Activated CD4-positive, alpha-beta T cell treated with anti-CD3 and anti-CD28 coated beads for 24 hours (primary cell): ENCODE measurements at places on chromosomes 1 and 21.

DNA sequence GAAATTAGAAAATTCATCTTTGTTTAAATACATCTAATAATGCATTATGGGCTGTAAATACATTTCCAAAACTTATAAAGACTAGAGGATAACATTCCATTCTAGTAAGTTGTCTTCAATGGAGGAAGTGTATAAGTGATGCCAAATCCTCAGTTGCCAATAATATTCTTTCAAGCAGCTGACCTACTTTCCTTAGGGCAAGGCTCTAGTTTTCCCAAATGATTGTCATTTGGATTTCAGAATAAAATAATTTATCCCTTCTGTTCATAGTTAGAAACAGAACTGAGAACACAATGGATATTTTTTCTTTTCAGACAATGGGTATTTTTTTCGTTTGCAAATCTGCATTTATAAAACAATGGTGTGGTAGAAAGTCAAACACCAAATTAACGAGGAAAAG lies 354.9 kb upstream of the ADAMTS5 start:
- DNase-seq: no peak

DNA sequence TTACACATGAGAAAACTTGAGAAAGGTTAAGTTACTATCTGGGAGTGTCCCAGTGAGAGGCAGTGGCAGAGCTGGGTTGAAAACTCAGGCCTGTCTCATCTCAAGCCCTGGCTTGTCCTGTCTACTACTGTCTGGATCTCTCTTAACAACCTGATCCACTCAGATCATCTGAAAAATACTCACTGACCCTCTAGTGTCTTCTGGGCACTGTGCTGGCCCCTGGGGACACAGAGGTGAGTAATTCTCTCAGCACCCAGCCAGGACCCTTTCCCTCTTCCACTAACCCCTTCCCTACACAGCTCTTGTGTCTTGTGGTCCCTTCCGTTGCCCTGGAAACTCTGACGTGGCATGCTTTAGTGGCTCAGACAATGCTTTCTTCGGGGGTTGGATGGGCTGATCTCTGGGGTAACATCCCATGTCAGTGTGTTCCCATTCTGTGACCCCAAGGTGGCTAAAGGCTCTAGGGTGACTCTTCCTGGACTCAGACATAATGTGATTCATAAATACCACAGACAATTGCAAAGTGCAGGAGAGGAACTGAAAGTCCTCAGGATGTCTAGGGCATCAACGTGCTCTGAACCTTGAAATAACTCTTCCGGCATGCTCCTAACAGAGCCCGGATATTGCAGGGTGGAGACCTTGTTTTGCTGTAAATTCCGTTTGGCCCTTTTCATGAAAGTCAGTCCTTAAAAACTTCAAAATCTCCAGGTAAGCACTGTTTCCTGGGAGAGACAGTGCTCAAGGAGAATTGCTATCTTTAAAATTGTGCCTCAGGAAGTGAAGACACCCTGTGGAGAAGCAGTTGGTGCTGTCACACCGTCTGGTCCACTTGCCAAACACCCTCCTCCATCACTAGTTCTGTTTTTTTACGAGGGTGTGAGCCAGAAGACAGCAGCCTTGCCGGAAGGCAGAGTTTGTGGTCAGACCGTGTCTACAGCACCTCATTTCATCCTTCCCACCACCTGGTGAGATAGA lies 4.0 kb downstream of the SHISAL2A start:
- DNase-seq: peak; percentile 47

DNA sequence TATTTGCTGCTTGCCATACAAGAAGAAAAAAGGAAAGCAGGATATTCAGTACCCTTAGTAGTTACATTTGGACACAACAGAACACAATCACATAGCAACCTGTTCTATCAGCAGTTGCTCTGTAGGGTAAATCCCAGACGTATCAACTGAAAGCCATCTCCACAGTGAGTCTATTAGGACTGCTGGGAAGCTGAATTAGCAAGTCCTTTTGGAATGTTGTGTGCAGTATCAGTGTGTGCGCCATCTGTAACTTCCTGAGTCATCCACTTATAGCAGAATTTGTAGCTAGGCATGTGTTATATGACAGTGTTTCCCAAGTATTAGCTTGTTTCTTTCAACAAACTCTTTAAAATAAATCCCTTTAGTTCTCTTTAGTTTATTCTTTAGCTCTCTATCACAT lies 21.3 kb downstream of the CCDC30 start:
- DNase-seq: no peak

- no peak for DNase-seq
Measured at GRCh38 chr1:184152434-184152898, 100.9 kb downstream of the TSEN15 start.

DNA sequence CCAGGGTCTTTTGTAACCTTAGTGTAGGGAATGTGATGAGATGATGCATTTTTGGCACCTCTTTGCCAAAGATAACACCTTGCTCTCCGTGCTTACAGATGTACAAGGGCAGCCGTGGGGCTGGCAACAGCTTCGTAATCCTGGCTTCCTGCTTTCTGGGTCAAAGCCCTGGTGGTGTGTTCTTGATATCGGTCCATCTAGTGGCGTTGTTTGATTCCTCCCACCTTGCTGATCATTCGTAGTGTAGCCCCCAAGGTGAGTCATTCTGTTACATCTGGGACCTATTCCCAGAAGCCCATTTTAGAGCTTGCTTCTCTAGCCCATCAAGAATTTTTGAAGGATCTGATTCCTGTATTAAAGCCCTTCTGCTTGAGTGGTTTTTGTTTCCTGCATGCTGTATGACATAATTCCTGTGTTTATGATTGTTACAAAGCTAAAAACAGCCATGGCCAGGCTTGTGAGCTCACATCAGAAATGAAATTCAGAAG lies 7.0 kb upstream of the CCT8 start:
- no peak for DNase-seq

- no peak for DNase-seq
Measured at GRCh38 chr21:46154155-46154954, 1.0 kb downstream of the FTCD start.

- DNase-seq: no peak
Measured at GRCh38 chr1:8142955-8143629, 117.0 kb upstream of the ERRFI1 start.
